ENCODE measurements at places on chromosomes 12 and 14.

GRCh38 chr14:103346286-103346685, 12.2 kb downstream of the EIF5 start:
- no peak for DNase-seq

DNA sequence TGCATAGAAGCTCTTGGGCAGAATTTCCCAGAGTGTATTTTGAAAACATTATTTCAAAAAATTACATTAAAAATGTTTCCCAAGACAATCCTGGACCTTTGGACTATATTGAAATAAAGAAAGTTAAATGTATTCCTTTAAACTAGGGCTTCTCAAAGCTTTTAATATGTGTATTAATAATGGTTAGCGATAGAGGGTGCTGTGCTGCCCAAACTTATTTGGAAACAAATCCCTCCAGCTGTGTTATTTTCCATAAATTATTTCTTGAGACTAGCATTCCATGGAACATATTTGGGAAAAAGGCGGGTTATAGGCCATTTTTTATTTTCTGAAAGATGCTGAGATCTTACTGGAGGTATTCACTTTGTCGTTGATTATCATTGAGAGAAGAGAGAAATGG, 397.8 kb upstream of the MIS18BP1 start:
- DNase-seq: no peak

DNA sequence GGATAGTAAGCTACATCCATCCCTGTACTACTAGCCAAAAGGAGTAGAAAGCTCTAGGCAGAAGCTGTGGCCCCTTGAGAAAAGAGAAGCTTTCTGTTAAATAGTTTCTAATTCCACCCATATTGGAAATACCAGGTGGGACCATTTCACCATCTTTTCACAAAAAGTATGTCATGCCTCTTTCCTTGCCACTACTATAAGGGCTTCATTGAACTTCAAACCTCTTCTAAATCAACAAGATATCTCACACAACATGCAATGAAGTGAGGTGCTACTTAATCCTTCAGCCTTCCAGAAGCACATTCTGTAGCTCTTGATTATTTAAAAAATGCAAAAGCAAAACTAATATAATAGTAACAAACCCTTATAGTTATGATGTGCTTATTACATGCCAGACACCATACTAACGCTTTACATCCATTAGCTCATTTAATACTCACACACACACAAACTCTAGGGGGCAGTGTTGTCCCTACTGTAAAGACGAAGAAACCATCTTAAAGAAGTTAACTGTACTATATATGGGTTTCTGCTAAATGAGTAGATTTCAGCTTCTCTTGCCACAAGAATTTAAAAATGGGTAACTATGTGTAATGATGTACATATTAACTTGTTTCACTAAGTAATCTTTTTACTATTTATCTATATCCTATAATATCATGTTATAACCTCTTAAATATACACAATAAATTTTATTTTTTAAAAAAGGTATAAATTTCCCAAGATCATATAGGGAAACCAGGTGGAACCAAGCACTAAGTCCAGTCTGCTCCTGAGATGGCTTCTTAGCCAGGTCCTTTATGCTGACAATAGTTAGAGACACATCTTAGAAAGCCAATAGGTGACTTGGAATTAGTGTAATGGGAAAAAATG, 124.4 kb downstream of the RPS29 start:
- DNase-seq: peak; percentile 53

GRCh38 chr12:10364815-10365622, 24.8 kb downstream of the KLRK1 start:
- peak; percentile 93 for DNase-seq

DNA sequence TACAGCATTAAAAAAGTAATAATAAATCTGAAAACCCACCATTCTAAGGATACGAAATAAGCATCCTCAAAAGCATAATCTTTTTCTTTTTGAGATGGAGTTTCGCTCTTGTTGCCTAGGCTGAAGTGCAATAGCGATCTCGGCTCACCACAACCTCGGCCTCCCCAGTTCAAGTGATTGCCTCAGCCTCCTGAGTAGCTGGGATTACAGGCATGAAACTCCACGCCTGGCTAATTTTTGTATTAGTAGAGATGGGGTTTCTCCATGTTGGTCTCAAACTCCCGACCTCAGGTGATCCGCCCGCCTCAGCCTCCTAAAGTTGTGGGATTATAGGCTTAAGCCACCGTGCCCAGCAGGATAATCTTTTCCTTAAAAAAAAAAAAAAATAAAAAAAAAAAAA, 4.3 kb downstream of the CCNT1 start:
- DNase-seq: no peak

GRCh38 chr12:111954969-111955368, 58.0 kb downstream of the TMEM116 start:
- no peak for DNase-seq

DNA sequence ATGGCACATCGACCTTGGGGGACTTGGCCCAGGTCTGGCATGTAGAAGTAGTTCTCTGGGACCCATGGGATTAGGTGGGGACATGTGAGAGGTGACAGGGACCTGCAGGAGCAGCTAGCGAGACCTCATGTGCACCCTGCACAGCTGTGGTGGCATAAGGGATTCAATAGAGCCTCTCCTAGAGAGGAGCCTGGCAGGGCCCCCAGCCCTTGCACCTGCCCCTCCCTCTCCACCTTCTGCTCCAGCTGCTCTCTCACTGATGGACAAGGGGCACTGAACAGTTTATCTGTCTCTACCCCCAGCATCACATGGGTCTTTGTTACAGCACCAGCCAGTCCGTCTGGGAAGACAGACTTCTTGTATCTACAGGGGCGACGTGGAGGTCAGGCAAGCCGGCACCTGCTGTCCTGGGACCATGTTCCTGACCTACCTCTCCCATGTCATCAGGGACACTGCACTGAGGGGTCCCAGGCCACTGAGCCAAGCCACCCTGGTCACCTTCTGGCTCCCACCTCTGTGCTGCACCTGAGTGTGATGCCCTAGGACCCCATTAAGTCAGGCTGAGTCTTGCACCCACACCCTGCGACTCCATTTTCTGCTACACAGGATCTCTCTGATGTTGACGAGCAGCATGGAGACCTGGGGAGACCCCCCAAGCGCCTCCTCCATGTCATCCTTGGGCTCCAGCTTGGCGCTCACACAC, 32.6 kb downstream of the DDX11 start:
- no peak for DNase-seq

- no peak for DNase-seq
These were observed 20.0 kb downstream of the ANKLE2 start for GRCh38 chr12:132741620-132742019.

DNA sequence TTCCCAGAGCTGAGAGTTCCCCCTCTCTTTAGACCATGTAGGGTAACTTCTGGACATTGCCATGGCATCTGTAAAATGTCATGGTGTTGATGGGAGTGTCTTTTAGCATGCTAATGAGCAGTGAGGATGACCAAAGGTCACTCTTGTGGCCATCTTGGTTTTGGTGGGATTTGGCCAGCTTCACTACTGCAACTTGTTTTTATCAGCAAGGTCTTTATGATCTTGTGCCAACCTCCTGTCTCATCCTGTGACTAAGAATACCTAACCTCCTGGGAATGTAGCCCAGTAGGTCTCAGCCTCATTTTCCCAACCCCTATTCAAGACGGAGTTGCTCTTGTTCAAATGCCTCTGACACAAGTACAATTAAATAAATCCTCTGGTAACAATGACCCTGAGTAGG, 244.4 kb downstream of the NEDD1 start:
- DNase-seq: no peak

DNA sequence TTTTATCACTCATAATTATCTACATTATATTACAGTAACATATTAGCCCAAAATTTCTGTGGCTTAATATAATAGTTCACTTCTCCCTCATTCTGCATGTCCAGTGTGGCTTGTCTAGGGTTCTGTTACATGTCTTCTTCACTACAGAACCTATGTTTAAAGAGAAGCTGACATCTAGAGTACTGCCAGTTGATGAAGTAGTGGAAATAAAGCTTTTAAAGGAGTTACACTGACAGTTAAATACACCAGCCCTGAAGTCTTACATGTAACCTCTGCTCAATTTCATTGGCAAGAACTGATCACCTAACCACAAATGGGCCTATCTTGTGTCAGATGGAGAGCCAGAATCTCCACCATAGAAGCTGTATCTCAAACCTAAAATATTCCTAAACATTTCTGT, 32.9 kb downstream of the RPS6KA5 start:
- DNase-seq: no peak

DNA sequence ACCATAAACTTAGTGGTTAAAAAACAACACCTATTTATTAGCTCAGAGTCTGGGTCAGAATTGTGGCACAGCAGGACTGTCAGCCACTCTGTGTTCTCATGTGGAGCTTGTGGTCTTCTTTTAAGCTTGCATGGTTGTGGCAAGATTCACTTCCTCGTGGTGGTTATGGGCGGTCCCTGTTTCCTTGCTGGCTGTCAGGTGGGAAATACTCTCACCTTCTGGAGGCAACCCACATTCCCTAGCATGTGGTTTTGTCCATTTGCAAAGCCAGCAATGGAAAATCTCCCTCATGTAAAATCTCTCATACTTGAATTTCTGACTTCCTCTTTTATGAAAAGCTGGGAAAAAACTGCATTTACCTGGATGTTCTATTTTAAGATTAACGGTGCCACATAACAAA, 229.8 kb downstream of the ALX1 start:
- DNase-seq: no peak

DNA sequence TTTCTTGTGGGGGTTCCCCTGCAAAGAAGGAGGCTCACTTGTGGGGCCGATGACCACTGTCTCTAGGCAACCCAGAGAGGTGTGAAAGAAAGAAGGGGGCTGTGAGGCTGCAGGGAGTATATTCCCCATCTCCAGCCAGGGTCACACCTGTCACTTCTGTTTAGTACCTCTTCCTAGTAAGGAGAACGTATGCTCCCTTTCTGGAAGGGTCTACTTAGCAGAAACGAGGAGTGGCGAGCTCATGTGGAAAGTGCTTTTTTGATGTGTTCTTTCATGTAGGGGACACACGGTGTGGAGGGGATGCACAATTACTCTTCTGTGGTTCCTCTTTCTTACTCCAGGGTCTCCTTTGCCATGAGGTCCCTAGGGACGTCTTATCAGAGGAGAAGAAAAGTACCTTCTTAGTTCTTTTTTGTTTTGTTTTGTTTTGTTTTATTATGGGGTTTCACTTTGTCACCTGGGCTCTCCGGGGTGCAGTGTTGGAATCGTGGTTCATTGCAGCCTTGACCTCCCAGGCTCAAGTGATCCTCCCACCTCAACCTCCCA, 58.3 kb downstream of the PRKCH start:
- no peak for DNase-seq

GRCh38 chr14:77473921-77474320, 16.0 kb downstream of the AHSA1 start:
- no peak for DNase-seq
